ENCODE measurements at places on chromosomes 1 and 21.

GRCh38 chr1:82073659-82074058 lies 272.9 kb downstream of the ADGRL2 start:
- DNase-seq, result no peak

DNA sequence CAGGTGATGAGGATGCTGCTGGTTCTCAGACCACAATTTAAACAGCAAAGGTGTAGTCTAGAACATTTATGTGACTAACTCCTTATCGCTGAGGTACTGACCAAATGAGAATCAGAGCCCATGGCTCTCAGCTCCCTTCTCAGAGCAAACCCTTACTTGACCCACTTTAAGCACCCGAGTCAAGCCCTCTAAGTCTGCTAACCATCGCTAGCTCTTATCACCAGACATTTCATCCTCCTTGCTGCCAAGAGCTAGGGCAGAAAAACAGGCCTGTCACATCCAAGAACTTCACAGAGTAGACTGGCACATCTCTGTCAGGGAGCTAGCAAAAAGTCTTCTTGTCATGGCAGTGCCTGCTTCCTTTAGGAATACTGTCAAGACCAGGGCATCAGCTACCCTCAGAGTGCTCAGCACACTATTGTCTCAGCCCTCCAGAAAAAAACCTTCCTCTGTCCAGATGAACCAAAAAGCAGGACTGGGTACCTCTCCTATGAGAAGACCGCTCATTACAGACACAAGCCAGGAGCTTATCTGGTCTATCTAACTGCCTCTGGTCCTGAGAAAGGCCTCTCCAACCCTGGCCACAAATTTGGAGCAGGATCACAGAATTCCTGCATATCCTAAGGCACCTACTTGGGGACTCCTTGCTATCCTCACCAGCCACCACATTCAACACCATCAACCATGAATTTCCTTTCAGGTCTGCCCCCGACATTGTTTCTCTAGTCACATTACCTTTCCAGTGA lies 26.2 kb downstream of the ERI3 start:
- DNase-seq, result peak; percentile 13

- no peak for DNase-seq
Measured at GRCh38 chr1:195897076-195897475, 711.2 kb downstream of the KCNT2 start.

GRCh38 chr1:54548389-54549044 lies 489 bp downstream of the ACOT11 start:
- DNase-seq, result no peak

DNA sequence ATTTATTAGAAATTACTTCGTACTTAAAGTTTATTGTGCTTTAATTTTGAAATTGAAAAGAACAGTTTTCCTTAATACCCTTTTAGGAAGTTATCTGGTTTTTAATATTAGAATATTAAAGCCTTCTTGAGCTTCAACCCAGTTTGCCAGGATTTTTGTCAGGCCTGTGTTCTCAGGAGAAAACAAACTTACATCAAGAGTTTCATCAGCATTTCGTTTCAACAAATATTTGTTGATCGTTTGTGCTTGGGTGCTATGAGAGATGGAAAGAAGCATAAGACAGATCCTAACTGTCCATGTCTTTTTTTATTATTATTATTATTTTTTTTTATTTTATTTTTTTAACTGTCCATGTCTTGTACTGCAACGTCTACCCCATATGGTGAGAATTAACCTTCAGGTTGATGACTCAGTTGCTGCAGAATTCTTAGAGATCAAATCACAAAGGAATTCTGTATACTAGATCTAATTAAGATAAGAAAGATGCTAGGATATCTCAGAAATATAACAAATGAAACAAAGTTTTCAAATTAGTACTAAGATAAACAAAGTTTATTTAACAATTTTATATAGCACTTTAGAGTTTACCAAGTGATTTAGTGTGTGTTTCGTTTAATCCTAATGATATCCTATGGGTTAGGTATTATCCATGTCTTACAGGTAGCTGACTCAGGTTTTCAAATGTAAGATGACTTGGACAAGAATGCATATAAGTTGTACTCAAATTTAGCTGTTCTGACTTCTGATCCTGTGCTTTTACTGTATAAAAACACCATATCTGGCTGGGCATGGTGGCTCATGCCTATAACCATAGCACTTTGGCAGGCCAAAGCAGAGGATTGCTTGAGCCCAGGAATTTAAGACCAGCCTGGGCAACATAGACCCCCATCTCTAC lies 14.3 kb downstream of the FBXO28 start:
- peak; percentile 41 for DNase-seq

DNA sequence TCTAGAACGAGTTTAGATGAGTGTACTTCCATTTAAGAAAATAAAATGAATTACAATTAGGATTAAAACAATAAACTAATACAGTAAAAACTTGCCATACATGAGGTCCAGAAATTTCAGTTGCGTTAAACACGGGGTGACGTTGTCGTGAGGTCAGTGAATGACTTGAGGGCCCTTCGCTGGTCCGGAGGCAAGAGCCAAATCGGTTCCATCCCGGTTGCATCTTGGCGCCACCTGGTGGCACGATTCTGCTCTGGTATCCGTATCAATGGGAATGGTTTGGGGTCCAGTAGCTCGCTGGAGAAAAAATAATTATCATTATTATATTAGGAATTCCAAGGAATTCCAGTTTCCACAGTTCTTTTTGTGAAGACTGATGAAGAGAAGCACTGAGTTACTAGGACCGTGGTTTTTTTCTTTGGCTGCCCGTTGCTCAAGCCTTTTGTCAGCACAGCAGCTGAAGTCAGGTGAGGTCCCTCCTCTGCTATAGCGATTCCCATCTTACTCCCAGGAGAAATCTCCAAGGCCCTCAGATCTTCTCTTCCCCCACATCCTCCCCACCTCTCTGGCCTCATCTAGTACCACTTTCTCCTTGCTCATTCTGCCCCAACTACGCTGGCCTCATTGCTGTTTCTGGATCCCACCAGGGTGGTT lies 161.4 kb downstream of the SLC35F3 start:
- DNase-seq, result peak; percentile 50

- DNase-seq, result no peak
Measured at GRCh38 chr1:4837031-4837600, 182.7 kb downstream of the AJAP1 start.

- DNase-seq, result peak; percentile 75
Measured at GRCh38 chr21:38787461-38788274, 18.1 kb upstream of the ETS2 start.

DNA sequence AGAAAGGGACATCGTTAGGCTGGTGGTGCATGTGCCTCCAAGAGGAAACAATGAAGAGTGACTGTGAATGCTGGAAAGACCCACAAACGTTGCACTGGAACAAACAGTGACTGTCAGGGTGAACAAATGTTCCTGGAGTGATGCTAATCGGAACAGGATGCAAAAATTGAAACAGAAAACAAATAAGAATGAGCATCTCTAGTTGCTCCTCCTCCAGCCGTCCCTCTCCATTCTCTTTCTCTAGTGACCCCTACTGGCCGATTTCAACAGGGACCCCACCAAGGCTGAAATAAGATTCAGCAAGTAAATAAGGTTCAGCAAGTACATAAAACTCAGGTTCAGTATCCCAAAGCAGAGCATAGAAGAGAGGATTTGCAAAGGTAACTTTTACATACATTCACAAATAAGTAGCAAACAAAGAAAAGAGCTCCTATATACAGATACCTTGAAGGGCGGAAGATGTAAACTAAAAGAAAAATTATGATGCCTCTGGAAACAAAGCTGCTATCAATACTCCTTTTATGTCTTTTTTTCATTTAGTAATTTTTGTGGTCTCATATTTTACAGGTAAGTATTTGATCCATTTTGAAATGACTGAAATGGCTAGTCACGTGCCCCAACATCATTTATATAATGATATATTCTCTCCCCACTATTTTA lies 836.1 kb upstream of the ADAMTS5 start:
- DNase-seq, result peak; percentile 46

GRCh38 chr1:182672487-182672836 lies 11.9 kb downstream of the RGS8 start:
- DNase-seq, result no peak

GRCh38 chr1:215526147-215526845 lies 40.8 kb upstream of the KCTD3 start:
- DNase-seq, result peak; percentile 80

- DNase-seq, result no peak
Measured at GRCh38 chr1:18240906-18241305, 133.3 kb downstream of the IGSF21 start.

DNA sequence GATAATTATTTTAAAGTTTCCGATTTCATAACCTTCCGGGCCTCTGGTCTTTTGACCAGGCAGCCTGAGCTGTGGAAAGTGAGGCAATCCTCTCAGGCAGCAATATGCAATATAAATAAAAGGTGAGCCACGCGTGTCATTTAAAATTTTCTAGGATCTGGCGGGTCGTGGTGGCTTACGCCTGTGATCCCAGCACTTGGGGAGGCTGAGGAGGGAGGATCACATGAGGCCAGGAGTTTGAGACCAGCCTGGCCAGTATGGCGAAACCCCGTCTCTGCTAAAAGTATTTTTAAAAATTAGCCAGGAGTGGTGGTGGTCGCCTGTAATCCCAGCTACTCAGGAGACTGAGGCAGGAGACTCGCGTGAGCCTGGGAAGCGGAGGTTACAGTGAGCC lies 546 bp upstream of the ZNF695 start:
- DNase-seq, result no peak

Data from fibroblast of the aortic adventitia (primary cell).